ENCODE measurements at places on chromosomes 1 and 21.

- no peak for DNase-seq
Observed at GRCh38 chr1:111777301-111777700, 21.6 kb downstream of the DDX20 start.

DNA sequence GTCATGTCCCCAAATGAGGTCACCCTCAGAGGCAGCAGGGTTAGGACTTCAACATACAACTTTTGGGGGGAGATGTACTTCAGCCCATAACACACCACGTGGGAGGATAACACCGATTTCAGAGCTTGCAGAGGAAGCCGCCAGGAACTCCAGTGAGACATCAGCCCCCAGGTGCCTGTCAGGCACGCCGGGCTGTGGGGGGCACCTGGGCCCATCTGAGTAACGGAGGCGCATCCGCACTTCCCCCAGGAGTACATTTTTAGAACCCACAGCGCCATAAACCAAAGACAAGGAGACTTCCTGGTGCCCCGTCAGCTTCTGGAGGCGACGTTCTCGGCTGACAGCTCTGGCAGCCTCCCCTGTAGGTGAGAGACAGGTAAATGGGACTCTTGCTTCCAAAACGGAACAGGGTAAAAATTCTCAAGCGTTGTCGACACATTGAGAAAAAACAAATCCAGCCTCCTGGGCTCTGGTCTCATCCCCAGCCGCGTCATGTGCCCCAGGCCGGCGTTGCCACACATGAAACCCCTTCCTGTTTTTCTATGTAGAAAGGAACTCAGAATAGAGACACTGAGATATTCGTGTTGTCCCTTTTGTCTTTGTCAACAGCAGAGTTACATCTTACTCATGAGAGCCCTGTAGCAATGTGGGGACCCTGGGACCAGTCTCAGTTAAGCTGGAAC lies 93.3 kb downstream of the PDE9A start:
- peak; percentile 40 for DNase-seq

DNA sequence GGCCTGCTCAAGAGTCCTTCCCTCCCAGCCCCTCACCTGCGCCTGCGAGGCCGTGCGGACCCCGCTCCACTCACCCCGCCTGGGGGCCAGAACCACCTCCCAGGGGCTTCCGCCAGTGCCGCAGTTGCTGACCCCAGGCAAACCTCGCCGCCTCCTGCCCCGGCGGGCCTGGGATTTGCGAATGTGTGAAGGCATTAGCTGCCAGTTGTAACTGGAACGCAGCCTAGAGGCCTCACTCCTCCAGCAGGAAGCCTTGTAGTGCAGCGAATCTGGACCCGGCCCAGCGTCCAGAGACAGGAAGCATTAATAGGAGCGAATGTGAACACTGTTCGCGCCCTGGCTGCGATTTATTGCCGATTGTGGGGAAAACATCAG lies 140.9 kb upstream of the ARHGEF16 start:
- DNase-seq = no peak

GRCh38 chr21:45421071-45421845 lies 16.3 kb downstream of the COL18A1 start:
- no peak for DNase-seq

GRCh38 chr1:243483071-243483771 lies 227.4 kb downstream of the SDCCAG8 start:
- peak; percentile 15 for DNase-seq

- DNase-seq = no peak
Observed at GRCh38 chr1:54551891-54552290, 3.9 kb downstream of the ACOT11 start.

- peak; percentile 51 for DNase-seq
Observed at GRCh38 chr21:33374450-33375096, 28.6 kb upstream of the IFNGR2 start.

GRCh38 chr1:157691285-157691920 lies 9.2 kb downstream of the FCRL3 start:
- peak; percentile 33 for DNase-seq

DNA sequence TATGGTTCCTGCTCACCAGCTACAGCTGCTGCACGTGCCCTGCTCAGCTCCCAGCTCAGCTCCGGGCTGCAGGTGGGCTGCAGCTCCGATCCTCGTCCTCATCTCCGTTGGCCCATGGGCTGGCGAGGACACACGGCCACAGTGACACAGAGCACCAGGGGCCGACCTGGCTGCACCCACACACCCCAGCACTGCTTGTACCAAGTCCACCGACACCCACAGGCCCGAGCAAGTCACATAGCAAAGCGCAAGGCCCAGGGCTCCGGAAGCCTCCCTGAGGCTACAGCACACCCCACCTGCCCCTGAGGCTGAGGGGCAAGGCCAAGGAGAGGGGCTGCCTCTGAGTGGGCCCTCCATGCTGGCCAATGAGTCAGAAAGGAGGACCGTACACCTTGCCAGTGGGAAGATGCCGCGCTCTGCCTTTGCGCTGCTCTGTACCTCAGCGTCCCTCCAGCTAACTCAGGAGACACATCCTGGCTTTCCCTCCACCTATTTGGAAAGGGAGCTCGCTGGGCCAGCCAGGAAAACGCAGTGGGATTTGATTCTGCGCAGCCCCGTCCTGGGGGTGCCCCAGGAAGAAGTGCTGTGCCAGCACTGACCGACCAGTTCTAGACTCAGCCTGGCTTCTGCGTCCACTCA lies 124.8 kb downstream of the SIK1 start:
- no peak for DNase-seq

- no peak for DNase-seq
Observed at GRCh38 chr1:5140136-5140535, 485.7 kb downstream of the AJAP1 start.

DNA sequence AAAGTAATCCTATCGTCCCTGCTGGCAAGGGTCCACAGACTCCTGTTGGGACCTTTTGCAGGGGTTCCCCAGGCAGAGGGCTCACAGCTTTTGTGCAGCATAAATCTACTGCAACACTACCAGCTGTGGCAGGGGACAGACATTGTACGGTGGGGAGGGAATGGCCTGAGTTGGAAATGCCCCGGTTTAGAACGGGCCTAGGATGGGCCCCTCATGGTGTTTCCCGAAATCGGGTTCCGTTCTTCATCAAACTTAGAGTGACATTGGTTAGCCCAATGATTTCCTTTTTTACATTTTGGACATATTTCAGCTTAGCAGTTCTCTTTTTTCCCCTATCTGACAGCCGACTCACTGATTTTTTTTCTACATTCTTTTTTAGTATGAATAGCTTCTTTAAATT lies 26.5 kb upstream of the SAMD11 start:
- no peak for DNase-seq

- no peak for DNase-seq
Observed at GRCh38 chr1:162562470-162562828, 927 bp downstream of the UAP1 start.

DNA sequence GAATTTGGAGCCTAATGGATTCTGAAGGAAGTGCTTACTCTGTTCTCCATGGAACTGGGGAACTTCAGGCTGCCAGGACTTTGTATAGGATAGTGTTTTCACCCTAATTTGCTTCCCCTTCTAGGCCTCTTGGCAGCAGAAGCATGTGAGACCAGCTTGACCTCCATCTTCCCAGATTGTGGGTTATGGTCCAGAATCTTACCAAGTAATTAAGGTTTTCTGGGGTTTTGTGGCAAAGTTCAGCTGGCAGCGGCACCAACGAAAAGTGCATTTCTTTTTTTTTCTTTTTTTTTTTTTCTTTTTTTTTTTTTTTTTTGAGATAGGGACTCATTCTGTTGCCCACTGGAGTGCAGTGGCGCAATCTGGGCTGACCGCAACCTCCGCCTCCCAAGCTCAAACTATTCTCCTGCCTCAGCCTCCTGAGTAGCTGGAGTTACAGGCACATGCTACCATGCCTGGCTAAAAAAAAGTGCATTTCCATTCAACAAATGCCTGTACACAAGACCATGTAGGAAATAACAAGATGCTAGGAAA lies 3.4 kb upstream of the BMP8A start:
- DNase-seq = no peak

DNA sequence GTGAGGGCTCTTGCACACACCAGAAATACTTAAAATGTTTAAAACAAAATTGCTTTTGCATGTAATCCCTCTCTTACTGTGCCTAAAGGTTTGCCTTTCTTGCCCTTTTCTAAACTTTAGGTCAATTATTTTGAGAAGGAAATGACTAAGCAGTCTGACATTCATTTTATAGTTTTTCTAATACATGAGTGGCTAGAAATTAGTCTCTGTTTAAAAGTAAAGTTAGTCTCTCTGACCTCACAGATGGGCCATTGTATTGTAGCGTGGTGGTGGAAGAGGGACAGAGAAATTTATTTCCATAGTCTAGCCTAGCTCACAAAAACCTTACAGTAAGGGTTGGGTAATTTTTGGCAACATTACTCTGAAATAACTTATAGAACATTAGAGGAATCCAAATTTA lies 3.6 kb upstream of the COL11A1 start:
- DNase-seq = no peak

GRCh38 chr1:244450597-244451538 lies 841 bp downstream of the ADSS2 start:
- peak; percentile 41 for DNase-seq

DNA sequence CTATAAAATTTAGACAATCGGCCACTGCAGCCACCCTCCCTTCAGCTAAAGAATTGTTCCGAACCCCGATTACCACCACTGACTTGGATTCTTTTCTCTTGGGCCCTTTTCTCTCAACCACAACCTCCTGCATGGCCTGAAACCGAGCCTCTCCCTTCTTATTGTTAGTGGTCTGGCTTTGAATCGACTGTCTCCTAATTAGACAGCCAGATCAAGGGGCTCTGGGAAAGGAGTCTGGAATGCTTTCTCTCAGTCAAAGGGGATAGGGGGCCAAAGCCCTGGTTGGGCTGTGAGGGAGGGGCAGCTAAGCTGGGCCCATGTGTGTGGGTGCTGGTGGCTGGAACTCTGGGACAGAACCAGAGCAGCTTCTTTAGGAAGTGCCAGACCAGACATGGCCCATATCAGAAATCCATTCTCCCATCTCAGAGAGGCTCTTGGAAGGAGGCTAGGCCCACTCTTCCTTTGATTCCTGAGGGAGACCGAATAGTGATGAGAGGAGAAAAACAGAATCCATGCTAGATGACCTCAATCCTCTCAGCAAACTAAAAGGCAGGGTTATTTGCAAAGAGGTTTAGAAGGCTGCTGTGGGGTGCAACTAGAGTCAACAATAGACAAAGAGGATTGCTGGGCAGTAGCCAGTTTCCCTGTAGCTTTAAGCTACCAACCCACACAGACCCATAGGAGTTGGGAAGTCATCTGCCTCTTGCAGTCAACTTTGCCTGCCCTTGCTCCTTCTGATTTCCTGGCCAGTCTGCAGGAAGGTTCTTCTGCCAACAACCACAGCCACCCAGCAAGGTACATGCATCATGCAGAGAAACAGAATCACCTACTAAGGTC lies 117.6 kb downstream of the AK5 start:
- no peak for DNase-seq

DNA sequence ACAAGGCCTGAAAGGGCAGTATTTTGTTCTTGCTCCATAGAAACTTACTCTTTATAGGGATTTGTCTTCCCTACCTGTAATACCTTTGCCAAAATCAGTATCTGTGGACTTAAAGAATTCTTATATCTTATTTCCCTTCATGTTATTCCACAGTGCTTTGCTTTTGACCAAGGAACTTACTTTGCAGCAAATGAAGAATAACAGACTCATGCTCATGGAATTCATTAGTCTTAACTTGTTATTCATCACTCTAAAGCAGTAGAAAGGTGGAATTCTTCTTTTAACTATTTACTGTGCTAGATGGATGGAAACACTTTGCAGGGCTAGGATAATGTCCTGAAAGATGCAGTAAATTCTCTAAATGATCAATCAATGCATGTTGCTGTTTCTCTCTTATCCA lies 45.9 kb downstream of the DUSP10 start:
- no peak for DNase-seq

GRCh38 chr1:226304291-226304955 lies 4.5 kb downstream of the LIN9 start:
- DNase-seq = no peak

GRCh38 chr21:27694667-27695066 lies 727.8 kb upstream of the ADAMTS5 start:
- no peak for DNase-seq

DNA sequence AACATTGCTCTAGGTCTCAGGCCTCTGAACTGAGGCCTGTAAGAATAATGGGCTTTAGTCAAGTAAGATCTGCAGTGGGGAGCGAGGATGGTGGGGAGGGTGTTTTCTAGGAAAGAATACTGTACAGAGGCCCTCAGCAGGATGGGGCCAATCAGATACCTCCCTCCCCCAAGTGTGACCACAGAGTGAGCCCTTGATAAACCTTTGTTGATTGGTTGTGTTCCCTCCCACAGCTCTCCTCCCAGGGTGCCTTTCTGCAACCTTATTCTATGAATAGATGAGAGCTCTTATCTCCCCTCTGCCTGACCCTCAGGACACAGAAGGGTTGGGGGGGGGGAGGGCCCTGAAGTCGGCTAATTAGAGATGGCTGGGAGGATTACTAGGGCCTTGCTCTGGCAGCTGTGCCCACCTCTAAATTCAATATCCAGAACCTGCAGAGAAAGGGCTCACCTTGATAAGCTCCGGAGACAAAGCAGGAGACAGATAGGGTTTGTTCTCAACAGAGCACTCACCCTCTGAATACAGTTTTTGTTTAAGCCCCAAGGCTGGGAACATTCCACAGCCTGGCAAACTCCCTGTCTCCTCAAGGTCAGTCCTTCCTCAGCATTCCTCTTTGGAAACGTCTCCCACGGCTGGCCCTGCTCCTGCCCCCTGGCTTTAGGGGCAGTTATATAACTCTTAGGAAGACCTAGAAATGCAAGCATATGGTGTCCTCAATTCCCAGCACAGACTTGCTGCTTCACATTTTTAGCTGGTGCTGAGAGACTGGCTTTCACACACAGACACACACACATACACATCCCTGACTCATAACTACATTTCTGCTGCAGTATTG lies 42.9 kb downstream of the ATP1A1 start:
- no peak for DNase-seq

DNA sequence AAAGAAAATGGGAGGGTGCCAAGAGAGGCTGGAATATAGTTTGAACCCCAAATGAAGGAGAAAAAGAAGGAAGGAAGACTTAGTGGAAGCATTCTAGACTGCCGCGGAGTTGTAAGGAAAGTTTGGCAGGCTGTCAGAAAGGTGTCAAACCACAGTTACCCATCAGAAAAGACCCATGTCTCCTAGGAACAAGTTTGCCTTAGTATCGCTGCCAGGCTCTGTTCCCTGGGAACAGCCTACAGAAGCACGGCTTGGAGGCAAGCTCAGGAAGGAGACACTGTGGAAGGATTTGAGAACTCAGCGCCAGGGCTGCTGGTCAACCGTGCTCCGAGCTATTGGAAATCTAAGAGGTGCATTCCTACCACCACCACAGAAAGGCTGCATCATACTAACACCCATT lies 197.4 kb downstream of the RRAGC start:
- no peak for DNase-seq

DNA sequence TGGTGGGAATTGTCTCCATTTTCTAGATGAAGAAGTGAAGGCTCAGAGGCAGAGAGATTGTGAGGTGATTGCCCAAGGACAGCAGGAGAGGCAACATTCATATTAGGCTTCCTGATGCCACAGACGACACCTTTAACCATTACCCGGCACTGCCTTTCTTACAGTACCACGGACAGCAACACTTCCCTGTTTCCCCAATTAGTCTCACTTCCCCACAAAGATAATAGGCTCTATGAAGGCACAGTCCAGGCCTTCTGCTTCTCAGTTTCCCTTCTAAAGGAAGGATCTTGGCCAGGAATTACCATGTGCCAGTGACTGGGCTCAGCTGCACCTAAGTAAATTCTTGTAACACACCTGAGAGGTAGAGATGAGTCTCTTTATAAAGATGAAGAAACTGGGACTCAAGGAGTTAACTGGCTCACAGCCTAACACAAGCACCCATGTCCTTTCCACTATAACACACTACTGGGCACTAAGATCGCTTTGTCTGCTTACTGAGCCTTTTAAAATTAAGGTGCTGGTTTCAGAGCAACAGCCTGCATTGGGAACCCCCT lies 9.6 kb downstream of the IGSF9 start:
- DNase-seq = peak; percentile 37

- no peak for DNase-seq
Observed at GRCh38 chr1:60402816-60403215, 329.2 kb upstream of the C1orf87 start.
